ENCODE measurements at places on chromosomes 7 and 10.
A peak's percentile ranks its signal among the peaks of the same experiment; 100 is the strongest.

GRCh38 chr10:13998163-13998835 lies 332.4 kb downstream of the FRMD4A start:
- DNase-seq = no peak
- H3K36me3 ChIP-seq = no peaks in the 10 kb centered on the region
- no peak overlapping the region for H3K27ac ChIP-seq
- no peaks in the 10 kb centered on the region for H3K27me3 ChIP-seq

GRCh38 chr10:4883079-4883739 lies 57.2 kb downstream of the AKR1E2 start:
- peak overlapping the region; percentile 18 for H3K27ac ChIP-seq
- no peak overlapping the region for H3K4me3 ChIP-seq
- no peak for DNase-seq
- peaks cover 7% of the 10 kb centered on the region for H3K4me1 ChIP-seq
- no peaks in the 10 kb centered on the region for H3K36me3 ChIP-seq
- no peaks in the 10 kb centered on the region for H3K27me3 ChIP-seq

DNA sequence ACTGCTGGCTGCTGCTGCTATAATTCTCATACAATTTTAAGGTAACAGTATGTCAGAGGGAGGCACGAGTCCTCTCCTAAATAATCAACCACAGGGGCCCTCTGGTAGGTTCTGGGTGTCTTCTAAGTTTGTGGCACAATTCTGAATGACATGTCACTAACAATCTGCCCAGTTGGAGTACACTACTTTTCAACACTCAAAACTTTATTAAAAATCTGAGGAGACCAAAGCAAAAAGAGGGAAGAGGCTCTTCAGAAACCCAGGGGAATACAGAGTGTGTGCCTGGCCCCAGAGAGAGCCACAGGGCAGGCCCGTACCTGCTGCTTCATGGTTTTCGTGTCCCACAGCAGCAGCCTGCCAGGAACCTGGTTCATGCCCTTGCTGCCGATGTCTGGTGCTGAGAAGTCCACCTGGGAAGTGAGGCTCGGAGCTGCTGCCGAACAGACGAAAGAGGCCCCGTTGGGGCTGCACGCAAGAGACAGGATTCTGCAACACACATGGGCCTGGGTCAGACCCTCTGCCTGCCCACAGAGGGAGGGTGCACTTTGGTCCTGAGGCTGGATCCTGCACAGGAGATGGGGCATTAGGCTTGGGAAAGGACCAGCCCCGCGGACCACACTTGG lies 18.3 kb downstream of the WDR91 start:
- peaks cover 28% of the 10 kb centered on the region for H3K4me1 ChIP-seq
- peaks cover 43% of the 10 kb centered on the region for H3K36me3 ChIP-seq
- H3K27me3 ChIP-seq = no peaks in the 10 kb centered on the region
- no peak for DNase-seq
- peak overlapping the region; percentile 47 for H3K27ac ChIP-seq
- no peak overlapping the region for H3K4me3 ChIP-seq

DNA sequence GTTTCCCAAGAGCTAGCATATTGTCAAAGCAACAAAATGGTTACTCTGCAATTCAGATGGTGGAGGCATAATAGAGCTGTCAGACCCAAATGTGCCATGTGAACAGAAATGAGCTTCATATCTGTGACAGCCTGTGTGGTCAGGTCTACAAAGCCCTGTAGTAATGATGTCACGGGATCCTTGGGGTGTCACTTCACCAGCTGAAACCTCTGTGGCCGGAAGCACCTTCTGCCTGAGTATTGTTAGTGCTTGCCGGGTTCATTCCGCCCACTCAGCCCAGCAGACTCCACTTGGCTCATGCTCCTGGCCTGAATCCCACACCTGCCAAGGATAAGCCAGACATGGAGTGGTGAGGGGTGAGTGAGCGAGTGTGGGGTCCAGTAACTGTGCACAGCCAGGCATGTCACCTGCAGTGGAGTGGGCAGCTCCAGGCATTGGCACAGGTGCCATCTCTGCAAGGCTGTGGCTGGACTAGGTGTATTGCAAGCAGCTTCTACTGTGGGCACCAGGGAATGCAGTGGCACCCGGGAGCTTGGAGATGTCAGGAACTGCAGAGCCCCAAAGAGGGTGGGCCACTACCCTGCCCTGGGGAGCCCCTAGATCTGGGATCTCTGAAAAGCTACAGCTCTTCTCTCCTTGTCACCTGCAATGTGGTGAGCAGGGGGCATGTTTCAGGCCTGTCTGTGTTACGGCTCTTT lies 341.9 kb upstream of the CHRM2 start:
- no peaks in the 10 kb centered on the region for H3K4me1 ChIP-seq
- DNase-seq = no peak
- no peaks in the 10 kb centered on the region for H3K36me3 ChIP-seq

DNA sequence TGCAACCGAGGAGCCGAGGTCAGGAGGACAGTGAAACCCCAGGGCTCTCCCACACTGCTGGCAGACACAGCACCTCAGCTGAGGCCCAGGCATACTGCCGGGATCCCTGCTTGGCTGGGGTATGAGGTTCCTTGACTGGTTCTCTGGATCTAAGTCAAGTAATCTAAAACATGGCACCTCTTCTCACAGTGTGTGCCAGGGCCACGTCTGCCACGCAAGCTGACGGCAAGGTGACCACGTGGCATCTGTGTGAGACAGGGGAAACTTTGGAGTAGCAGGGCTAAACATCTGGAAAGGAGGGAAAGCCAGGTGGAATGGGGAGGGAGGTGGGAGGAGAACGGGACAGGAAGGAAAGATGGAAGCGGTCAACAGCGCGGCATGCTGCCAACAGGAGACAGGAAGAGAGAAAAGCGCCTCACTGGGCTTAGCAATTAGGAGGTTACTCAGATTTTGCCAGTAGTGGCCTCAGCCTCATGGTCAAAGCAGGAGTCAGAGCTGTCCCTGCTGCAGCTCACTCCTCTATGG lies 103.7 kb downstream of the CXCL12 start:
- H3K27ac ChIP-seq = no peak overlapping the region
- no peaks in the 10 kb centered on the region for H3K36me3 ChIP-seq
- no peaks in the 10 kb centered on the region for H3K4me1 ChIP-seq
- H3K27me3 ChIP-seq = no peaks in the 10 kb centered on the region
- no peak for DNase-seq

DNA sequence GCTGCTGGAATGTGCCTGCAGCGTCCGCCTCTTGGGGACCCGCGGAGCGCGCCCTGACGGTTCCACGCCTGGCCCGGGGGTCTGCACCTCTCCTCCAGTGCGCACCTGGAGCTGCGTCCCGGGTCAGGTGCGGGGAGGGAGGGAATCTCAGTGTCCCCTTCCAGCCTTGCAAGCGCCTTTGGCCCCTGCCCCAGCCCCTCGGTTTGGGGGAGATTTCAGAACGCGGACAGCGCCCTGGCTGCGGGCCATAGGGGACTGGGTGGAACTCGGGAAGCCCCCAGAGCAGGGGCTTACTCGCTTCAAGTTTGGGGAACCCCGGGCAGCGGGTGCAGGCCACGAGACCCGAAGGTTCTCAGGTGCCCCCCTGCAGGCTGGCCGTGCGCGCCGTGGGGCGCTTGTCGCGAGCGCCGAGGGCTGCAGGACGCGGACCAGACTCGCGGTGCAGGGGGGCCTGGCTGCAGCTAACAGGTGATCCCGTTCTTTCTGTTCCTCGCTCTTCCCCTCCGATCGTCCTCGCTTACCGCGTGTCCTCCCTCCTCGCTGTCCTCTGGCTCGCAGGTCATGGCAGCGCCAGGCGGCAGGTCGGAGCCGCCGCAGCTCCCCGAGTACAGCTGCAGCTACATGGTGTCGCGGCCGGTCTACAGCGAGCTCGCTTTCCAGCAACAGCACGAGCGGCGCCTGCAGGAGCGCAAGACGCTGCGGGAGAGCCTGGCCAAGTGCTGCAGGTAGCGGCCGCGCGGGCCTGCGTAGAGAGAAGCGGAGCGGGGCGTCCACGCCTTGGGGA lies 645 bp downstream of the SLC26A4 start:
- no peaks in the 10 kb centered on the region for H3K36me3 ChIP-seq
- H3K4me1 ChIP-seq = peaks cover 22% of the 10 kb centered on the region
- peak overlapping the region; percentile 67 for H3K4me3 ChIP-seq
- H3K27me3 ChIP-seq = peaks cover 11% of the 10 kb centered on the region
- no peak for DNase-seq
- H3K27ac ChIP-seq = no peak overlapping the region

DNA sequence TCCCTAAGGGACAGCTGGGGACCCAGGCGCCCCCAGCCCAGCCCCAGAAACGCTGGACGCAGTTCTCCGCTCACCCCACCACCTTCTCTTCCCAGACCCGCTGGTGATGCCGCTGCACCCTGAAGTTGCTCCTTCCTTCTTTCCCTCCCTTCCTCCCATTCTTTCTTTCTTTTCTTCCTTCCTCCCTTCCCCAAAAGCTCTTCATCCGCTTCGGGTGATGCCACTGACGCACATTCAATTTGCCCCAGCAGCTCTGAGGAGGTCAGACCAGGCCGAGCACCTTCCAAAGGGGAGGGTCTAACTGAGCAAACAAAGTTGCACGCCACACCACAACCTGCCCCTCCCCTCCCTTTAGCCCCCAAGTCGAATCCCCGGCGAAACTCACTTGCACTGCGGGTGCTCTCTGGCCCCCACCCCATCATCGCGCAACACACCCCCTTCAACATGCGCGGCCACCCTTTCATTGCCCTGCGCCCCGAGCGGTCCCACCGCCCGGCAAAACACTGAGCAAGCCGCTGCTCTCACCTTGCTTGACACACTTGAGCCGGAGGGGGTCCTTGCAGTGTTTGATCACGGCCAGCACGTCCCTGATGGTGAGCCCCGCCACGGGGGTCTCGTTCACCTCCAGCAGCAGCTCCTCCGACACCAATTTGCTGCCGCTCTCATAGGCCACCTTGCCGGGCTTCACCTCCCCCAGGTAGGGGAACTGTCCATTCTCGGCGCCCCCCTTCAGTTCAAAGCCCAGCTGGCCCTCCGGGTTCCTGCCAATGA lies 787 bp downstream of the MAGI2 start:
- H3K4me1 ChIP-seq = peaks cover 58% of the 10 kb centered on the region
- H3K4me3 ChIP-seq = peak overlapping the region; percentile 80
- peak overlapping the region; percentile 91 for H3K27ac ChIP-seq
- no peak for DNase-seq
- no peaks in the 10 kb centered on the region for H3K36me3 ChIP-seq
- H3K27me3 ChIP-seq = peaks cover 27% of the 10 kb centered on the region

DNA sequence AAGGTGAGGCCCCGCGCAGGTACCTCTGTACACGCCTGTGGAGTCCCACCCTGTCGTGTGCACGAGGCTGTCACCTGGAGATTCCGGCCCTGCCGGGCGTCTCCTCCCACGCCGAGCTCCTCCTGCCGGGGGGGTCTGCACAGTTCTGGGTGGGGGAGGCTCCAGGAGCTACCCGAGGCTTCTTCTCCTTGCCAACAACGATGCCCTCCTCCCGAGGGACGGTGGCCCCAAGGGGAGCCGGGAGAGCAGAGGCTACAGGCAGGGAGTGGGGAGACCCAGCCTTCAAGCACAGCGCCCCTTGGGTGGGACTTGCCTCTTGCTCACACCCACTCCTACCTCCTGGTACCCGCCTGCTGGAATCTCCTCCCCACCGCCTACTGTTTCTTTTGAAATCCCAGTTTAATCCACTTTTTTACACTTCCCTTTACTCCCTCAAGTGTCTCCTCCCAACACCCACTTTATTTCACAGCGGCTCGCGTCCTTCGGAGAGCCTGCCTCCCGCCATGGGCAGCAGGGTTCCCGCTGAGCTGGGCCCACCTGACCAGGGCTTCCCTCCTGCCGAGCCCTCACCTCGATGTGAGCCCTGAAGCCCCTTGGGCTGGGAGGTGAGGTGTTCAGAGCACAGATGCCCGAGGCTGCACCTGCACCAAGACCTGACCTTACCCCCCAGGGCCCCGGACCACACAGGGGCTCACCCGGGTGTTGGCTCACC lies 338.1 kb downstream of the DNAJB6 start:
- H3K36me3 ChIP-seq = no peaks in the 10 kb centered on the region
- H3K4me3 ChIP-seq = no peak overlapping the region
- no peak for DNase-seq
- H3K4me1 ChIP-seq = no peaks in the 10 kb centered on the region
- H3K27ac ChIP-seq = no peak overlapping the region

DNA sequence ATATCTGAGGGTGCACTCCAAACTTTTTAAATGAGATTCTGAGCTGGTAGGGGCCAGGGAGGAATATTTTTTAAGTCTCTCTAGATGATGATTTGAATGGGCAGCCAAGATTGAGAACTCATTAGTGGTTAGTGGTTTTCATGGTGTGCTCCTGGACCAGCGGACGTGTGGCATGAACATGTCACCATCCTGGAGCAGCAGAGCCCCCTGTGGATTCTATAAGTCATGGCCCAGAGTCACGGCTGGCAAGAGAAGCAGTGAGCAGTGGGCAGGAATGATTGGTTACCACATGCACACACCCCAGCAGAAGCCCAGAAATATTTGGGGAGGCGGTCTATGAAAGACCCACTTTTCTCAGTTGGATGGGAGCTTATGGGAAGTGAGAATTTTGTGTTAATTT lies 21.2 kb upstream of the UCN3 start:
- no peak overlapping the region for H3K27ac ChIP-seq
- H3K4me1 ChIP-seq = no peaks in the 10 kb centered on the region
- no peak for DNase-seq
- H3K4me3 ChIP-seq = no peak overlapping the region
- H3K27me3 ChIP-seq = no peaks in the 10 kb centered on the region

DNA sequence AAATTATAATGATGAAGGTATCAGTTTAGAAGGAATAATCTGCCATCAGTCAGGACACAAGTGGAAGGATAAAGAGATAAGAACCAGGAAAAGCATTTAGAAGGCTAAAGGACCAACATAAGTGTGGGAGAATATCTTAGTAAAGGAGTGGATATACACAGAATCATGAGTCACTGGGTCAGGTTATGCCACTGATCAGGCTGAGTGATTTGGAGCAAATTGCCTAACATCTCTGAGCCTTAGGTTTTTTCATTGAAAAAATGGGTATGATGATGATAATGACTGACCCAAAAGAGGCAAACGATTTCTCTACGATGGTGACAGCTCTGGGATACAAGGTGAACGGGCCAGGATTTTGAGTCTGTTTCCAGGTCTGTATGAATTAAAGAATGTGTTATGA lies 2.8 kb upstream of the CUL1 start:
- H3K27me3 ChIP-seq = no peaks in the 10 kb centered on the region
- DNase-seq = no peak
- H3K27ac ChIP-seq = no peak overlapping the region
- peaks cover 6% of the 10 kb centered on the region for H3K4me1 ChIP-seq
